ENCODE measurements at places on chromosomes 11 and 22.

DNA sequence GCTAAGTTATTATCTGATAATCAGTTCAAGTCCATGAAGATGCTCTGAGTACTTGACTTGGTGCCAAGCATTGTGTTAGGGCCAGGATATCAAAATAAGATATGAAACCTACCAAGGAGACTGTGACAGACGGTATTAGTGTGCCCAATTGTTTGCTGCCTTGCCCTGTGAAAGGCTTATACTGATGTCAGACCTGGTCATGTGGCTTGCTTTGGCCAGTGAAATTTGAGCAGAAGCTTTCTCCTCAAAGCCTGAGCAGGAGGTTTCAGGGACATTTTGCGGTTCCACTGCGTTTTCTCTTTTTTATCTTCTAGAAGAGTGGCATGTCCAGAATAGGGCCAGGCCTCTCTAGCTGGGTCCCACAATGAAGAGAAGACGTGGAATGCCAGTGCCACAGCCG lies 15.8 kb upstream of the PKNOX2 start:
- no peak for DNase-seq

DNA sequence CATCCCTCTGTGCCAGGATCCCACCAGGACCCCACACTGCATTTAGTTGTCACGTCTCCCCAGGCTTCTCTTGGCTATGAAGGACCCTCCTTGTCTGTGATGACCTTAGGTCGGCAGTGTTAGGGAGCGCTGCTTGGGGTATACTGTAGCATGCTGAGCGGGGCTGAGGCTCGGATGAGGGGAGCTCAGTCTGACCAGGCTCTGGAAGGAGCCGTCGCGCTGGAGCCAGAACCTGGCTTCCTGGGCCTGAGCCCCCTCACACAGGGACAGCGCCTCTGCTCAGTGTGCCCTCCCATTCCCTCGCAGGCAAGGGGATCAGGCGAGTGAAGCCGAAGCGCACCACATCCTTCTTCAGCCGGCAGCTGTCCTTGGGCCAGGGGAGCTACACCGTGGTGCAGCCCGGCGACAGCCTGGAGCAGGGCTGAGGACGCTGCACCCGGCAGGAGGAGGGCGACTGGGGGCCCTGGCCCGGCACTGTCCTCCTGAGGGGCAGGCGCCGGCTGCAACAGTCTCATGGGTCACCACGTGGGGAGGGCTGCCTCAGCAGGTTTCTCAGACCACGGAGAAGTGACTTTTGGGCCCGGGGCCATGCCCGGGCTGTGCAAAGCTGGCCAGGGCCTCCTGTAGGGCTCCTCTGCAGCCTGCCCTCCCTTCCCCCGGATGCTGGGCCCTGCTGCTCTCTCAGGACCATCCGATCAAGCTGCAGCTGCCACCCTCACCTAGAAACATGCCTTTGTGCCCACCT lies 11.5 kb upstream of the NEAT1 start:
- no peak for DNase-seq

DNA sequence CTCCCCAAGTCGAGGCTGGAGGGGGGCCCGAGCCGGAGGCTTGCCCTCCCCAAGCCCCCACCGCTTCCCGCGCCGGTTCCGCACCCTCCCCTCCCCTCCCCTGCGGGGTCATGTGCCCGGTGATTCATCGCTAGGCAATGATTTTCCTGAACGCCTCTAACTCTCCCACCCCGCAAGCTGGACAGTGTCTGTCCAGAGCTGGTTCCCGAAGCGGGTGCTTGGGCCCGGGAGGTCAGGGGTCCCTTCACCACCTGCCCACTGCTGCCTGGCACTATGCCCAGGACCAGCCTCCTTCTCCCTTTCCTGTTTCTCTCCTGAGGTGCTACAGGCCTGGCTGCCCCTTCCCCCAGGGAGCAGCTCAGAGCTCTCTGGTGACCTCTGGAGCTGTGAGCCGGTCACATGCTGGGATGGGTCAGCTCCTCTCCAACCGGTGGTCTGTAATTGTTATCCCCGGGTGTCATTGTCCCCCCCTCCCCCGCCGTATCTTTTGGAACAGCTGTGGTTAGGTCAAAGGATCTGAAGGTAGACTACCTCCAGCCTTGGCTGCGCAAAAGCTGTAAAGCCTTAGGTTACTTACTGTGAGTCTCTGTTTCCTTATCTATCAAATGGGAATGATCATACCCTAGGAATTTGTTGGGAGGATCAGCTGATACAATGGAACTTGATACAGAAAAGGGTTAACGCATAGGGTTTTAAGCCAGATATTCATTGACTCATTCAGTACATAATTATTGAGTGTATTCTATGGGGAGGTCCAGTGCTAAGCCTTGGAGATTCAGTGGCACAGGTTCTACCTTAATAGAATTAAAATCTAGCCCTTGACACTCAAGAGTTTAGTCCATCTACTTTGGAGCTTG lies 753 bp downstream of the STX3 start:
- no peak for DNase-seq

DNA sequence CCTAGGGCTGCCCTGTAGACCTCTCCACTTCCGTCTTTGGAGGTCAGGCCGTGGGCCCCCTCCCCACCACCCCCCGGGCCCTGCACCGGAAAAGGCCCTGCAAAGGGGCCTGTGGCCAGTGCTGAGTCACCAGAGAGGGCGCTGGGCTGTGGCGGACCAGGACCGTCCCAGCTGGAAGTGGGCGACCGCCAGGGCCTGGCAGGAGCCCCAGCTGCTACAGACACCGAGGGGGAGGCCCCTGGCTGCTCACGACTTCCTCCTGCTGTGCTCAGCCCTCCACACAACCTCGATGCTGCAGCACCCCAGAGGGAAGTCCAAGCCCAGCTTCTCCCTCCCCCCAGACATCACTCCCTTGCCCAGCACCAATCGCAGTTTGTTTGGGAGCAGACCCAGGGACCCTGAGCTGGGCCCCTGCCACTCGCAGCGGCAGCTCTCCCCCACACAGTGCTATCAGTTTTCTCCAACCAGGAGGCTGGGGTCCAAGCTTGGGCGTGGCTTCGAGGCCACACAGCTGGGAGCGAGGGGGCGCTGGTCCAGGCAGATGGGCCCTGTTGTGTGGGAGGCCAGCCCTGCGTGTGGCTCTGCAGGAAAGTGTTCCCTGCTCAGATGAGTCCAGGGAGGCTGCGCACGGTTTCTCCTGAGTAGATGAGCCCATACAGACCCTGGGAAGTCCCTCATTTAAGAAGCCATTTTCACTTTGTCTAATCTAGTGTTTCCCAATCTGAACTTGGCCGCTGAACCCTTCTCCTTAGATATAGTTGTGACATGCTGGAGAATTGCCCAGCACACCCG lies 5.6 kb upstream of the SH3BP1 start:
- DNase-seq, result peak; percentile 90

DNA sequence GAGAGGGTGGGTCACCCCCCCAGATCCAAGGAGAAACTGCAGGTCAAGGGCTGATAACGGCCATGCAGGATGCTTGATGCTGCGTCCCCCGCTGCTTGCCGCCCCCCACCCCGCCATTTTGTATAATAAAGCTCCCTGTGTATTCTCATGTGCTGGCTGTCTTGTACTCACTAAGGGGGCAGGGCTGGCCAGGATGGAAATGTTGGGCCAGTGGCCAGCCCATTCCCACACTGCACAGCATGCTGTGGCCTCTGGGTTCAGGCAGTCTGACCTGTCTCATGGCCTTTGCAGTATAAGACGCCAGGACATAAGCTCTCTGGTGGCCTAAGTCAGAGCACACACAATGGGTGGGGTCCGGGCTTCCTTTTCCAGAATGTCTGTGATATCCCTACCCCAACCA lies 421 bp upstream of the PRR33 start:
- no peak for DNase-seq

Measured in GM12865 (cell line).